ENCODE measurements at places on chromosomes 6 and 20.

DNA sequence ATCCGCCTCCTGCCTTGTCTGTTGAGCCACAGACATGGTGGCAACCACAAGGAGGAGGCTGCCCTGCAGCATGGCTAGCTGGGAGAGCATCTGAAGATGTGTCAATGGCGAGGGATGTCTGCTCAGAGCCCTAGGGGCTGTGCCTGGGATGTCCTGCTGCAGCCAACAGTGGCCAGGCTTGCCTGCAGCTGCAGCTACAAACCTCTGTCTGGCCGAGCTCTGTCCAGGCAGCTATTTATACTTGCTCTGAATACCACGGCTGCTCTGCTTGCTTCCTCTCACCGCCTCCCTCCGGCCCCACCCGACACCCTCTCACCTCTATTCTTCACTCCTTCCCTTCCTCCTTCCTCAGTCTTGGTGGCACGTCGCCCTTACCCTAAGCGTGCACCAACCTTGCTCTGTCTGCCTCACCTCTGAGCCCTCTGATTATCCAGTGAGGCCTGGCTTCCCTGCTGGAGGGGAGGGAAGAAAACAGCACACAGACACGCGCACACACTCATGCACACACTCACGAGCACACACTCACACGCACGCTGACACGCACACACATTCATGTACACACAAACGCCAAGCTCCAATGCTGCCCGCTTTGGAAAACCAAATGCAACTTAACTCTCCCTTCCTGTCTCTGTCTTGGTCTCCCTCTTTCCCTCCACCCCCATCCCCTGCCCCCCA, at the start of gene ANGPT4:
TSS of gene ANGPT4 (minus strand) at position 210 of the 675 bp plus-strand sequence. CDS start at position 90, 120 bp downstream.
- no peak for DNase-seq

DNA sequence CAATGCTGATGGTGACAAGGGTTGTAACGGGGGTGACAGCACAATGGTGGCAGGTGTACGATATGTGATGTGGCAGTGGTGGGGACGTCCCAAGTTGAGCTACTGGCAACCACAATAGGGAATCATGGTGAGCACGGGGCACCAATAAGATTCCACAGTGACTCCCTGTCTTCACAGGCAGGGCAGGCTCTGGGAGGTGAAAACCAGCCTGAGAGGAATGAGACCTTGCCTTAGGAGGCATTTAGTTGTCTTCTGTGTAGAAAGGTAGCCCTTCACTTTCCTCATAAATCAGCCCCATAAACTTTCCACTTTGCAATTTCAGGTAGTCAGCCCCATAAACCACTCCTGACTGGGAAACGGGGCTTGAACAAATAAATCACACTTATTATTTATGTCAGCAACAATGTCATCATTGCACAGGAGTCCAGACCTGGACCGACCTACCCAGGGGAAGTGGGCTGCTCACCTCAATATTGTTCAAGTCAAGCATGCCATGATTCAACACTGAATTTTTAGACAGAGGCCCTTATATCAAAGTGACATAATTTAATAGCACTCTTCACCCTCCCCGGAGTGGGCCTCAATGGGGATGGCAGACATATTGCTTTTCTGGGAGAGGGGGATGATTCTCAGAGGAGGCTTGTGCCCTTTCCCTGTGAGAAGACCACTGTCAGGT, 150.8 kb downstream of the CDC5L start:
- no peak for DNase-seq

DNA sequence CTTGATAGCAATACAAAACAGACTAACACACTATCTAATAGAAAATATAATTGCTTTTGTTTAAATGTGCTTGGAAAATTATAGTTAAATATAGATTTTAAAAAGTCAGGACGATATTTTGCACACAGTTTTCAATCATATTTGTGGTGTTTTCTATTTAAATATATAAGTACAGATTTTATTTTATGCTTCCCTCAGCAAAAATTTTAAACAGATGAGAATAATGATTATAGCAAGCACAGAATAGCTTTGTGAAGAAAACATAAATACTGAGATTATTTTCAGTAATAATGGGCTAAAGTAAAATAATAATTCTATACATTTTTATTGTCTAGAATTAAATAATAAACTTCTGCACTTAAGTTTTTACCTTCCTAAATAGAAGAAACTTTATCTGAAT, 809.4 kb downstream of the PHF3 start:
- no peak for DNase-seq

DNA sequence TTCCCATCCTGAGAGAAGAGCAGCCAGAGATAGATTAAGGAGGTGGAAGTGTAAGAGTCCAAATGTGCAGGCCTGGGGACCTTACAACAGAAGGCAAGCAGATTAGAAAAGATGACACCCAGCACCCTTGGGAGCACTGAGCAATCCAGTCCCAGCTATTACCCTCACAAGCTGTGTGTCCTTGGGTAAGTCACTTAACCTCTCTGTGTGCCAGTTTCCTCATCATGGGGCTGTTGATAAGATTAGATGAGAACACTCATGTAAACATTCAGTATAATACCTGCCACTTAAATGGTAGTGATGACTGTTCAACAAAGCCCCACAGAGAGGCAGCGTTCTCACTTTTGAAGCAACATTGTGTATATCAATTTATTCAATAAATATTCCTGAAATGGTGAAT, 114.8 kb upstream of the CST7 start:
- DNase-seq = no peak

DNA sequence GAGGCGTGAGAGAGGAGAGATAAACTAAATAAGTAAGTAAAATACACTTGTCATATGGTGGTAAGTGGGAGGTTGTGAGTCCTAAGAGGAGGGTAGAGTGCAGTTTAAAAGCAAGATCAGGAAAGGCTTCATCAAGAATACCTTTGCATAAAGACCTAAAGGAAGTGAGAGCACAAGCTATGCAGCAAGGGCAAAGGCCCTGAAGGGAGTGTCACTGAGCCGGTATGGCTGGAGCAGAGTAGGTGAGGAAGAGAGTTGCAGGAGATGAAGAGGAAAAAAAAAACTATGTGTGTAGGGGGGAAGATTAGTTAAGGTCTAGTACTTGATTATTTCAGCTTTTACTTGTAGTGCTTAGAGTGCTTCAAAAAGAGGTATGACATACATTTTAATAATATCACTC, 11.0 kb downstream of the DNAAF9 start:
- DNase-seq = no peak

DNA sequence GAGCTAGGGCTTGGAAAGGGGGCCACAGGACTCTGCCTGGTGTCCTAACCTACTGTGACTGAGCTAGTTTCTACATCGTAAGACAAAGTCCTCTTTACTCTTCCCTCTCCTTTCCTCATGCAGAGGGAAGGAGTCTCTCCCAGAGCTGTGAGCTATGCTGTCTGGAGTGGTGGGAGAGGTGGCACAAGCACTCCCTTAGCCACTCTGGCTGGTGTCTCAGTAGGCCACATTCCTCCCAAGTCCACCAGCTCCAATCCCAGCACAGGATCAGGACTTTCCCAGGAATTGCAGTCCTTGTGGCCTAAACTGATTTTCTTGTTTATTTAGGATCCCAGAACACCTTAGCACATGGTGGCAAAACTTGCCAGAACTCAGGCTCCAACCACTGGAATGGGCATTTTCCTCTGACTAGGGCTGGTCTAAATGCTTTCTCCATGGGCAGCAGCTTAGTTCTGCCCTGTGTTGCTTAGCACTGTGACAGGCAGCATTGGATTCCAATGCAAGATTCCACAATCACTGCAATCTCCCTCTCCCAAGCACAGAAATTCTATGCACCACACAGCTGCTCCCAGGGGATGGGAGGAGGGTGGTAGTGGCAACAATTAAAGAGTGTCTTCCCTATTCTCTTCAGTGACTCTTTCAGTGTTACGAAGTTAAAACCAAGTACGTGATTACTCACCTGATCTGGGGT, 733.3 kb downstream of the HACE1 start:
- DNase-seq = no peak

GRCh38 chr6:163468738-163469137, 54.2 kb downstream of the QKI start:
- no peak for DNase-seq

DNA sequence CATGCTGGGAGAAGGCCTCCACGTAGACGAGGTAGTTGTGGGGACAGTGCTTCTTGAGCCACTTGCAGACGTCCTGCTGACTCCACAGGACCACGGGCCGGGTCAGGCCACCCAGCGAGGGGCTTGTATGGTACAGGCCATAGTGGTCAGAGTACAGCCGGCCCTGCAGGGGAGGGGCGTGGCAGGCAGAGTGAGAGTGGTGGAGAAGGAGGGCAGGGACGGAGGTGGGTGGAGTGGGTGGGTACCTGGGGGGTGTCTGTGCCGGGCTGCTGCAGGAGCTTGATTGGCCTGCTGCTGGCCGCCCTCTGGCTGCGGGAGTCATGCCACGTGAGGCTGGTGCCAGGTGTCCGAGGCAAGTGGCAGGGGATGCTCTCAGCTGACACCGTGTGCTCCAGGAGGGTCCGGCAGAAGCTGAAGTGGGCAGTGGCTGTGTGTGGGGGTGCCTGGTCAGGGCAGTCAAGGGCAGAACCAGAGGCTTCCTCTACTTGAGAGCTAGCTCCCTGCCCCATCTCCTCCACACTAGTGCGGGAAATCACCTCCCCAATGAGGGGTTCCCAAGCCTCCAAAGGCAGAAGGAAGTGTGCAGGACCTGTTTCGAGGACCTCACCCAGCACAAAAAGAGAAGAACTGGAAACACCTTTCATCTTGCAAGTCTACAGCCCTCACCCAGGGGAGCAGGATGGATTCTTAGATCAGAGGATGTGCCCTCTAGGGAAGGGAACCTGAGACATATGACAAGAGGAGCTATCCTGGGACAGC, 2.3 kb downstream of the SAMD10 start:
- no peak for DNase-seq

DNA sequence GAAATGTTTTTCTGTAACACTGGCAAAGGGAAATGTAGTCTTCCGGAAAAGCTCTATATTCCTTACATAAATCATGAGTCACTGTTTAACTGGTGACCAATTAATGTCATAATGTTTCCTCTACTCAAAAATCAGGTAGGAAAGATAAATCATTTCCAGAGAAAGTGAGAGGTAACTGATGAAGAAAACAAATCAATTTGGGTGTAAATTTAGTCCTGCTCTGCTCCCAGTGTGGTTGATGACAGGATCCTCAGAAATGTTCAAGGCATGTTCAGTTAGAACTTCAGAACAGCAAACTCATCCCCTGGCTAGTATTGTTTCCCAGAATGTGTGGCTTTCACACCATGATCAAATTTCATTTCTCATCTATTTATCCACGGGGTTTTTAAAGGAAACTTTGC, 38.8 kb upstream of the SPACA1 start:
- no peak for DNase-seq

- no peak for DNase-seq
Observed at GRCh38 chr6:38901802-38902522, 146.6 kb upstream of the GLP1R start.

DNA sequence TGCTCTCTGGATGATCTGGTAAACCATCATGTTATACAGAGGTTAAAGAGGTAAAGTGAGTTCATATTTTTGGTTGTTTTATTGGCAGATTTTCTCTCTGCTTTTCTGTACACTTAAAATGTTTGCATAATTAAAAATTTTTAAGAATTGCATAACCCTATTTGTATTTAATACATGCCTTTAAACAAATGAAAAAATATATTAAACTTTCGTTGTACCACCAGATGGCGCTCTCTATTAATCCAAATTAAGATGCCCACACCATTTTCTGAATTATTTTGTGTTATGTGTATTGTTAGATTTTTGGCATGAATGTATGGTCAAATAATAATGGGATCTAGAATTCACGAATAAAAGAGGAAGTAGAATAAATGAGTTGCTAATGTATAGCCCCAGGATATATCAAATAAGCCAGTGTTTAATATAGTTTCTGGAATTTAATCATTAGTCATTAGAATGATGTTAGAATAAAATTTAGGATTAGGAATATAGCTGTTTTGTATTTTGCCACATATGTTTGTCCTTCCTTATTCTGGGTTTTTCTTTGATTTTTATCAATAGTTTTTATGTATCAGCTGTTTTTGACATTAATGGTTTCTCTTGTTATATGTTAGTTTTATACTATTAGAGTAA, 38.9 kb downstream of the SMAP1 start:
- DNase-seq = no peak

DNA sequence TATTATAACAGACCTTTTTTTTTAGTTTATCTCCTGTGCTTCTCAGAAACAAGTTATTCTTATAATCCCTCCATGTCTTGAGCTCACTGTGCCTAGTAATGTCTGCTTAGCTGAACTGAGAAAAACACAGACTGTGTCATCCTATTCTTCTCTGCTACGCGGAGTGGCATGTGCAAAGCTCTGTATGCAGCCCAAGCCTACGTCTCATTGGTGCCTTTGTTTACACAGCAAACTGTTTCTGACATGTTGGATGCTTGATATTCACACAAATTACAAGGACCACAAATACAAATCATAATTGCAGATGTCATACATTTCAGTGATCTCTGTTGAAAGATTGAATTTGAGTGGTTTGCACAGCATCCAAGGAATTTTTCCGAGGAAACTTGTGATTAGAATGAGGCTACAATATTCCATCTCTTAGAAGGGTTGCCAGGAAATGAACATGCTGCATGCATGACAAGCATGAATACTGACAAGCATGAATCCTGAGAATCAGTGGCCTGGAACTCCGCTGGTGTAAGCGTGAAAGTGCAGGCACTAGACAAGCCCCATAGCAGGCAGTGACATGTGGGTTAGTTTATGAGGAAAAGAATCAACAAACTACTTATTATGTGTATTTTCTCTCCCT, 128.4 kb upstream of the SGK1 start:
- DNase-seq = no peak

- DNase-seq = no peak
Observed at GRCh38 chr6:156911581-156911980, 134.4 kb downstream of the ARID1B start.

DNA sequence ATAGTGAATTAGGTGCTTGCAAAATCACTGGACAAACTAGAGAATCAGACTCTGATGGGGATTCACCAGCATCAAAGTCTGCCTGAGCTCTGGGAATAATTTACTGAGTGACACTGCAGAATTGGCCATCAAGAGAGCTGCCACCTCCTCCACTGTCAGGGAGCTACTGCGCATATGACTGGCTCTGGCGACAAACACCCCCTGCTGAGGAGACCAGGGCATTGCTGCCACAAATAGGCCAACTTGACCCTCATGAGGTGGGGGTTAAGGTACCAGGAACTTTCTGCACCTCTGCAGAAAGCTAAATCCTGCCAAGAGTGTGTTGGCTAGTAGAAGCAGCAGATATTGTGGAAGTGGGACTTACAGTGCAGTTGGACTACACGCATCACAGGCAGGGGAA, 88.0 kb downstream of the CDS2 start:
- no peak for DNase-seq

Data from activated CD4-positive, alpha-beta T cell treated with anti-CD3 and anti-CD28 coated beads, Interleukin-2, amount 50 U/mL, for 48 hours (primary cell).